ENCODE measurements at places on chromosomes 3 and 15.

- no peak for DNase-seq
Measured at GRCh38 chr3:110608566-110608965, 463.1 kb upstream of the NECTIN3 start.

DNA sequence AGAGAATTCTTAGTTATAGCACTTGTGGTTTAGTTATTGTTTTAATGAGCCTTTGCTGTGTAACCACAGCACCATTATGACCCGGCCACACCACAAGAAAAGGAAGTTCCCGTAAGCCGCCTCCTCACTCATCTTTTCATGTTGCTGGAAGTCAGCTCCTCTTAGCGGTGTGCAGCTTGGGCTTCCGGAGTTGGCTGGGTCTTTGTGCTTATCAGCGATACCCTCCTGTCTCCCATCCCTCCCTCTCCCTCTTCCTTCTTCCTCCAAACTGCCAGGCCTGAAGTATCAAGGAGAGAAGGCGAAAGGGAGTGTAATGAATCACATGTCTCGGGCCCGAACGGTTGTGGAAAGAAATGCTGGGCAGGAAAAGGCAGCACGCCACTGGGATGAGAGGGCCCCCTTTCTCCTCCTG, 353.5 kb downstream of the MCTP2 start:
- DNase-seq = no peak

DNA sequence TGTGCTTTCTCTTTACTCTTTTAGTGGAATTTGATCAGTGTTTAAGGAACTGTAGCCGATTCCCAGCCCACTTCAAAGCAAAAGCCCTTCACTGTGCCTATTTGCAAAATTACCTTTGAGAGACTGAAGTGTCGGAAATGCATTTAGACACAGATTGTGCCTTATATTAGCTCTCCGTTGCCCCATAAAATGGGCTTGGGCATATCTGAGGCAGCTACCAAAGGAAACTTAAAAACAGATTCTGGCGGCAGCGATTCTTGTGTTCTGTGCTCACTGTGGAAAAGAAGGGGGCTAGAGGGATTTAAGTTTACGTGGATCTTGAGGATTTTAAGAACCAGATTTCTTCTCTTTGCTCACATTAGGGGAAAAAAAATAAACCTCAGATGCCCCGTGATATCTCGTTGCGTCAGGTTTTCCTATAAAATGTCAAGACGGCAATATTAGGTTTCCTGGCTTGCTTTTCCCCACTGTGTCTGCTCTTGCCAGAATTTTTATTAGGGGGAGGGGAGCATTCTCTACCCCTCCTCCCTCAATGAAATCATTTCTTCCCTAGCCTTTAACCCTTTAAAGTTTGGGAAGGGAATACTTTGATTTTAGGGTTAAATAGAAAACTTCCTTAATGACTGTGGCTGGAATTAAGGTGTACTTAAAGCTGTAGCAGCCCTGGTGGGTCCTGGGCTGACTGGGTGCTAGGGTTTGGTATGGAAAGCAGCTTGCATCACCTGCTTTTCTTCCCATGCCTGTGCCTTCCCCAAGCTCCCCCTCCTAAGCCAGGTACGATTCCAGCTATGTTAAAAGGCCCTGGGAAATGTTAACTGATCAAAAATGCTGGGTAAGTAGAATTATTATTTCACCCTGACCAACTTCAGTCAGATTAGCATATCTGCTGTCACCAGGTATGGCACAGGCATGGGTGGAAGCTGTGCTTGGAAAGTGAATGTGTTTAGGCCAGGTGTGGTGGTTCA, 73.8 kb downstream of the SMAD3 start:
- DNase-seq = no peak

- peak; percentile 37 for DNase-seq
Measured at GRCh38 chr3:25143356-25144025, 284.6 kb upstream of the RARB start.

- no peak for DNase-seq
Measured at GRCh38 chr3:83946554-83946953, 1012.2 kb upstream of the CADM2 start.

GRCh38 chr3:128123156-128123537, 465 bp downstream of the RUVBL1 start:
- DNase-seq = no peak

DNA sequence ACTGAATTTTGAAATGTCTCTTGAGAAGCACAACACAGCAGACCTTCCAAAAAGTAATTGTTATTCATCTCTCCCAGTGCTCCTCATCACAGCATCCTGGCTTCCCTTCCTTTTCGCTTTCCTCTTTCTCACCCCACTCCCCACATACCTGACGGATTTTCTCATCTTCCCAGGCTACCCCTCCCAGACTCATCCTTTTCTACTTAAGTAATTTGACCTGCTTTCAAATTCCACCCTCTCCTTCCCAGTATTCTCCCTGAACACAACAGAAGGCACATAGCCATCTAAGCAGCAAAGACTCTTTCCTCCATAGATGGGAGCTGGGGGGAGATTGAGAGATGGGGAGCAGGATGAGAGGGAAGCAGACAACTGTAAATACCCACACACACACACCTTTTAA, 187.1 kb upstream of the STT3B start:
- no peak for DNase-seq

DNA sequence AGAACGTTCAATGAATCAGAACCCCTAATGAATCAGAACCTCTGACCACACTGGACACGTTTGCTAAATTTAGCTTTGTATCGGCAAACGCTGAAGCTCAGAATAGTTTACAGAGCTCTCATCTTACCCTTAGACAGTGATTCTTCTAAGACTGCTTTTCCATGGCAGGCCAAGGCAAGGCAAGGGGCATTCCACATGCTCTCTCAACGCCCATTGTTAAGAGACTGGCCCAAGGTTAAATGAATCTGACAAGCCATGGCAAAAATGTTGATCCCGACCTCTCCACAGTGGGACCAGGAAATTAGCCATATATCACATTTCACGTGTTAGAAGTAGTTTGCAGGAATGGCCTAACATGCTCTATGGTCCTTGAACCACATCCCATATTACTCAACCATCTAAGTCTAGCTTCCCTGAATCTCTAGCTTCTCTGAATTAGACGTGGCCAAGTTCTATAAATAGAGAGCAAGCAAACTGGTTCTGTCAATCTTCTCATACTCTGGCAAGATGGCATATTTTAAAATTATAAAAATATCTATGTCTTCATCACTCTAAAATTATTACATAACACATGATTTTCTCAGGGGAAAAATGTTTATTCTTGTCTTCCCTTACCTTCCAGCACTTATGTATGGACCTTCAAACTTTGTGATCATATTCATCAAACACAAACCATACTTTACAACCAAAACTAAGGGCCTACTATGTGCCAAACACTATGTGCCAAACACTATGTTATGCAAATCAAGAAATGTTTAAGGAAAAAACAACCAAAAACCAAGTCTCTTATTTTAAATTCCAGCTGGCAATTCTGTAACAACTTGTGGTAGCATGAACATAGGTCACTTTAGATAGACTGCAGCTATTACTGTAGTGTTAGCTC, 54.3 kb downstream of the AAGAB start:
- no peak for DNase-seq

DNA sequence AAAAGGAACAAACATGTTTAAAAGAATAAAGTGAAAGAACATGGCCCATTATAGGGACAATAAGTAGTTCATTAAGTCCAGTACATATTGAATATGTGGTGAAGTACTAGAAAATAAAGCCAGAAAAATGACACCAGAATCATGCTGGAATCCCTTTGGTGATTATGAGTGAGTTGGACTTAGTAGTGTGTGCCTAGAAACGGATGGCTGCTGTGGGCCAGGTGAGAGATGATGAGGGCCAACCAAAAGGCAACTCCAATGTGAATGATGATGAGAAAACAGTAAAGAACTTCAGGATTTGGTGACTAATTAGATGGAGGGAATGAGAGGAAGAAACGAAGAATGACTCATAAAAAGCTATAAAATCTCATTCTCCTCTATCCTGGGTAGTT, 3.3 kb downstream of the CRYGS start:
- DNase-seq = no peak

- no peak for DNase-seq
Measured at GRCh38 chr3:40690749-40691451, 166.1 kb downstream of the ZNF621 start.

DNA sequence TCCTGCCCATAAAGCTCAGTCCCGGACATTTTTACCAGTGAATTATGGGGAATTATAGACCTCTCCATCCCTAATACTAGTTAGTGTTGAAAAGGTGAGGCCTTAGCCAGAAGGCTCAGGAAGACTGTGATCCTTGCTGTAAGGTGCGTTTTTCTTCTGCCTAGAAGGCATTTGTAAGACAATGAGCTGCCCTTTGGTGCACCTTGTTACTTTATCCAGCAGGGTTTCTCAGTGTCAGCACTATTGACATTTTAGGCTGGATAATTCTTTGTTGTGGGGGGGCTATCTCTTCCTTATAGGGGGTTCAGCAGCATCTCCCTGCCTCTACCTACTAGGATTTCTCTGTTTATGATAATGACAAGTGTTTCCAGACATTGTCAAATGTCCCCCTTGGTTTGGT, 108.1 kb upstream of the ABHD17C start:
- no peak for DNase-seq

GRCh38 chr3:156899951-156900350, 73.8 kb downstream of the LEKR1 start:
- no peak for DNase-seq

GRCh38 chr3:30933478-30934207, 39.2 kb upstream of the GADL1 start:
- DNase-seq = no peak

- DNase-seq = no peak
Measured at GRCh38 chr15:33322091-33322490, 11.3 kb downstream of the RYR3 start.

DNA sequence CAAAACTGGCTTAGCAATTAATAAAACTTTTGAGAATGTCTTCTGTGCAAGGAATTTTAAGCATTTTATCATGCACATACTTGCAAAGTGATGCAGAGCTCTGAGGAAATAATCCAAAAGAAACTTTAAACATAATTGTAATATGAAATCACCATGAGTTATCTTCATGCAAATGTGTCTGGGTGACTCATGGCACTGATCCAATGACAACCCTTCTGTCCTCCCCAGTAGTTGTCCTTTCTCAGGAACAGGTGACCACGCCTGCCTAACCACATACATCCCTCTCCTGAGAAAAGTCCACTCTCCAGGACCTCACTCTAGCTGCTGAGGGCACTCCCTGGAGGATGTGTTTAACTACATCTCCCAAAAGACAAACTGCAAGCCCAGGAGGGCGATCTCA, 530.6 kb upstream of the IL12A start:
- DNase-seq = no peak

- DNase-seq = peak; percentile 58
Measured at GRCh38 chr15:101578443-101578894, 73.7 kb downstream of the TM2D3 start.

DNA sequence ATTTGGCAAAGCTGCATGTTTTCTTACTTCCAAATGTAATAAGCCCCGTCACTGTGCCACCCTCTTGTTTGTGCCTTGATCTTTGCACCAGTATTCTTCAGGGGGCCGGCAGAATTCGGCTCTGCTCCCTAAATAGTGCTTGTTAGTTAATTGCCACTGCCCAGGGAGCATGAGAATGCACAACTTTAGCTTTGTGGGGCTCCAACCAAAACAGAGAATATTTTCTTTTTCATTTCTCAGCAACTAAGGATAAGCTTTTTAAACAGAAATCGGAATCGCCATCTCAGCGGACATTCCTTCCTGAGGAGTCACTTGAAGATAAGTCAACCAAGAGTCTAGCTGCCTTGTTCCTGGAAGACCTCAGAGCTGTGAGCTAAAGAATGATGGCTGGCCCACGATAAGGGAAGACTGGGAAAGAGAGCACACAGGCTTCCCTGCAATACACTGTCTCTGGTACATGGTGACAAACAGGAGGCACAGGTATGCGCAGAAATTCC, 106.0 kb downstream of the LRIG1 start:
- no peak for DNase-seq

DNA sequence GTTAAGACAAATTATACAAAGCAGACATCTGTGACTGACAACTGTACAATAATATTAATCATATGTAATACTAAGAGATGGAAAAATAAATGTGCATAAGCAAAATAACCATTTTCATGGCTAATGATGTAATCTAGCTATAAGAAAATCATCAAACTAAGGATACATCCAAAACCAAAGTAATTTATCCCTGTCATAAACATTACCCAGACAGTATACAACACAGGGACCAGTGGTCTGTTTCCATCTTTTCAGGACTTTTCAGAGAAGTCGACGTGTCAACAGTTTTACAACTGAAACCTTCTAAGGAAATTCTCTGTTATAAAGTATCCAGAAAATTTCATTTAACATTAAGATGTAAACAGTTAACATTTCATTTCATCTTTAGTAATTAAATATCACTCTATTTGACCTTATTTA, 11.0 kb downstream of the THBS1 start:
- no peak for DNase-seq

DNA sequence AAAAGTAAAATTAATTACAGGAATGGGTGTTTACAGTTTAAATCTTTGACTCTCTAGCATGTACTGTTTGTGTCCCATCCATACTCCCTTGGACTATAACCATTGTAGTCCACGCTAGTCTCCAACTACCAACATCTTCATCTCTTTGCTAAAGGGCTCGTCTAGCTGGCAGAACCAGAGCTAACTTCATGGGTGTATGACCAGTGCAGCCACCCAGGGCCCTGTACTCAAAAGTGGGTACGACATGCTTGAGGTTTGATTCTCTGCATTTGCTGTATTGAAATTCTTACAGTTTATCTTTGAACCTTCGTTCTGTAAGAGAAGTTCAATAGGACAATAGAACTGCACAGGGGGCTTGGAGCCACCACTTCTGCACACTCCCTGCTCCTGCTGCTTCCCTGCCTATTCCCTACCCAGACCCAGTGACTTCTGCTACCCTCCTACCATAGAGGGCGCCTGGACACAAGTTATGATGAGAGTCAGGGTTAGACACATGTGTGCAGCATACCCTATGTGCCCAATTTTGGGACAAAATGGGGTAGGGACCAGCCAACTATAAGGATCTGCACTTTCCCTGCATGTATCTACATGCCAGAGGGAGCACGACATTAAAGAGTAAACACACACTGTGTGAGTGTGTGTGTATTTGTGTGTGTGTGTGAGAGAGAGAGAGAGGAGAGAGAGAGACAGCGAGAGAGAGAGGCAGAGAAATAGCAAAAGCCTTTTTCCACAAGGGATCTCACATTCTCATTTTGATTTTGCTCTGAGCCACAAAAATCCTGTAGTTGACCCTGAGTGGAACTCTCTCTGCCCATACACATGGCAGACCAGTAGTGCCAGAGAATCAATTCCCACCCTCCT, 59.0 kb upstream of the NECTIN3 start:
- peak; percentile 41 for DNase-seq

- DNase-seq = no peak
Measured at GRCh38 chr3:150756491-150757059, 6.4 kb downstream of the SIAH2 start.

- peak; percentile 72 for DNase-seq
Measured at GRCh38 chr15:63461230-63461985, 43.0 kb upstream of the USP3 start.

GRCh38 chr15:70664494-70664893, 98.9 kb downstream of the UACA start:
- no peak for DNase-seq

Measured in ELF-1 (cell line).